ENCODE measurements at places on chromosomes 12 and 14.

DNA sequence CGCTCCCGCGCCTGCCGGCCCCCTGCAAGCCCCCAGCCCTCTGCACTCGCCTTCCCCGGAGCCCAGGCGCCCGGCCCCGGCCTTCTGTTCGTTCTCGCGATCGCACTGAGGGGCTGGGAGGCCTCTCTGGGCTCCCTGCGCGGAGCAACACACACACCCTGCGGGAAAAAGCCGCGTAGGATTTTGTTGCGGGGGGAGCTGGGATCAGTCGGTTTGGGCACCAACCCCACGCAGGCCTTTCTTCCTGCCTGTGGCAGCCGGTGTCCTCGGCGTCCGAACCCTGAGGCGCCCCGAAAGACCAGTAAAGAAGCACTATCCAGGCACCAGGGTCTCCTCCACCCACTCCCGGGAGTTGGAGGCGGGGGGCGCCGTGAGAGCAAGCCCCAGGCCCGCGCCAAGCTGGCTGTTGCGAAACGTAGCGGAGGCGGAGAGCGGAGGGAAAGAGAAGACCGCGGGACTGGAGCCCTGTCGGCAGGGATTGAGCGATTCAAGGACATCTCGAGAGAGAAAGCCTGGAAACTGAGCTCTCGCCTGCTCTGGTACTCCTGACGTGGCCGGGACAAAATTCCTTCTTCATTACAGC, 1.9 kb upstream of the HOXC5 start:
- DNase-seq, result no peak

DNA sequence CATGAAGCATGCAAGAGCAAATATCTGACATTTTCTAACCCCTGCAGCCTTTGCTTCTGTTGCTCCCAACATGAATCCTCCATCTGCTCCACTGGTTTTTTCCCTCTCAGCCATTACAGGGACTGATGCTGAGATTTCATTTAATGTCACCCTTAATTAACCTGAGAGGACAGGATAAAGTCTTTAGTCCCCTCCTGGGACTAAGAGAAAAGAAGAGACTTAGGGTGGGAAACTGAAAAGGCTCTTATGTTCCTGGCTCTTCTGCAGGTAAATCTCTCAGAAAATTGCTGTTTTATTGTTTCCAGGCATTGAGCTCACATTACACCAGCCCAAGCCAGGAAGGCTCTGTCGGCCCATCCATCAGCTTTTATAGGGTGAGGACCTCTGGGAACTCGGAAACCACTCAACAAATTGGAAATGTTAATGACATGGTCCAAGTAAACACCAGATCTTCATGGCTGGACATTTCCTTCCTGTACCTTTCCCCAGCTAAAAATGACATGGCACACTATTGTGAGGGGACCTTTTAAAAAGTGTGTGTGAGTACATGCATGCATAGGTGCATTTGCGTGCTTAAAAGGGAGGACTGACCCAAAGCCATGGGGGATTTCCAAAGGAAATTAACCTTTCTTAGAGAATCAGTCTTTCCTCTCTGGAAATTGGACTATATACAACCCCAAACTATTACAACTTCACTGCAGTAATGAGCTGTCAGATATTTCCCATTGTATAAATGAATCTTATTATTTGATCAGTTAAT, 408.1 kb upstream of the TMTC1 start:
- DNase-seq, result no peak

DNA sequence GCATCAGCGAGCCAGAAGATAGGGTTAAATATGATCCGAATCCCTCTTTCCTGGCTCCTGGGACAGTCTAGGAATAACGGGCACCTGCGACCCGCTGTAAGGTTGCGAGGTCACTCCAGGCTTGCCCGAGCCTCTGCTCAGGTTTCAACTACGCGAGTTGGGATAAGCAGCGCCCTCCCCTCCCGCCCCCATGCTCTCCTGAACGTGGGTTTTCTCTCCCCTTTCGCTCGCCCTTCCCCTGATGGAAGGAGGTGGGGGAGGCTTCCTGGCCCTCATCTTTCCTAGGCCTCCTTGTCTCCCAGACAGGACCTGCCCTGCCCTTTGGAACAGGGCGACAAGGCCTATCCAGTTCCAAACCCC, 753 bp upstream of the ATP5MC2 start:
- DNase-seq, result no peak

- no peak for DNase-seq
Observed at GRCh38 chr12:72869024-72869423, 596.9 kb downstream of the TRHDE start.

GRCh38 chr14:58750321-58751269, 112.8 kb downstream of the DACT1 start:
- DNase-seq, result no peak

DNA sequence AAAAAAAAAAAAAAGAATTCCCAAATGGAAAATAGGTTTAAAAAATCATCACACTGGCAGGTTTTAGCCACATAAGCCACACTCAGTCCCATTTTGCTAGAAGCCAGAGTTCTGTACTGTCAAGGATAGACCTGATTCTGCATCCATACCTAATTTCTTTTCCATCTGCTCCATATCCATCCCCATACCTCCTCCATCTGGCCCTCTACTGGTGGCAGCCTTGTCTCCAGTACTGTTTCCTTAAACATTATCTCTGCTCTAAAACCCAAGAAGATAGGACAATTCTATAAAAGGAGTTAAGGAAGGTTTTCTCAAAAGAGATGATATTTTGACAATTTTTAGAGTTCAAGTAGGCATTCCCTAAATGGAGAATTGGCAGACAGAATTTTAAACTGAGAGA, 26.0 kb upstream of the RXYLT1 start:
- DNase-seq, result no peak

DNA sequence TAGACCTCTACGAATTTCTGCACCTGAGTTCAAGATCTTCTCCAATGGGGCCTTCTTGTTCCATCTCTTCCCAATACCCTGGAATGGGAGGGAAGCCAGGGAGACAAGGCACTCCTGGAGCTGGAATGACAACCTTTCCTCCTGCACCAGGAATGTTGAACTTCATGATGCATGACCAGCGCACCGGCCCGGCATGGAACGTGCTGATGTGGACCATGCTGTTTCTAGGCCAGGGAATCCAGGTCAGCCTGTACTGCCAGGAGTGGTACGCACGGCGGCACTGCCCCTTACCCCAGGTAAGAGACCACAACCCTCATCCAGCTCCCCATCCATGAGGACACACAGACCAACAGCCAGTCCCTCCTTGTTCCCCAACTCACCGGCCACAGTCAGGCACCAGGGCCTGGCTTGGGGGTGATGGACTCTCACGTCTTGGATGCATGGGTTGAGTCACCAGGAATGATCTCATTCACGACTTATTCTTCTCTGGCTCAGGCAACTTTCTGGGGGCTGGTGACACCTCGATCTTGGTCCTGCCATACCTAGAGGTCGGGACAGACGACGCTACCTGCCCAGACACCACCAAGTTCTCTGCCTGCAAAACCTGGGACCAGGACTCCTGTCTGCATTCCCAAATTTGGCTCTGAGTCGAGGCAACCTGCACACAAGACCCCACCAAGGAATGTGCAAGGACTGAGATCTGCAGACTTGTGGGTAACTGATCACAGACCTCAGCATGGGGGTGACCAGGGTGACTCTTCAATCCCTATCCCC, 20.5 kb downstream of the SOAT2 start:
- no peak for DNase-seq

GRCh38 chr12:15829949-15830348, 40.8 kb upstream of the EPS8 start:
- no peak for DNase-seq

GRCh38 chr14:38835874-38836273, 267.2 kb downstream of the SEC23A start:
- DNase-seq, result no peak

GRCh38 chr12:56634242-56634836, 4.2 kb upstream of the BAZ2A start:
- DNase-seq, result no peak

- DNase-seq, result no peak
Observed at GRCh38 chr14:69610874-69611171, 573 bp upstream of the SUSD6 start.

- no peak for DNase-seq
Observed at GRCh38 chr14:91354221-91354916, 63.3 kb downstream of the CCDC88C start.

DNA sequence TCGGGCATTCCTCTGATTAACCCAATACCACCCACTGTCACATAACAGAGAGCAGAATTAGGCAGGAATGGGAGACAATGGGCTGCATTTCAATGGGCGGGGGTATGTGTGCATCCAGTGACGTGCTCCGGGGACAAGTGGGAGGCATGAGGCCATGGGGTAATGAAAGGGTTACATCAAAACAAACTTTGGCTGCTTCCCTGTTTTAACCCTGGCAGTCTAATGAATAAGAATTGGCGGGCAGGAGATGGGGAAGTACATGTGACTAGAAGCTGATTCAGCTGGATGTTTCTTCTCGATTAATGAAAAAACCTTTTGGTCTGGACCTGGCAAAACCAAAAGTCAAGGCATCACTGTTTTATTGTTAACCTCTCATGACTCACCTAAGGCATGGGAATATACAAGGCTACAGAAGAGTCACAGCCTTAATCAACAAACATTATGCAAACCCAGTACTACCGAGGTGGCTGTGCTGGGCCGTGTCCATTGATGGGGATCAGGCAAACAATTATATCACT, 44.2 kb downstream of the SOCS2 start:
- no peak for DNase-seq

GRCh38 chr14:62470935-62471334, 574.3 kb downstream of the KCNH5 start:
- no peak for DNase-seq

DNA sequence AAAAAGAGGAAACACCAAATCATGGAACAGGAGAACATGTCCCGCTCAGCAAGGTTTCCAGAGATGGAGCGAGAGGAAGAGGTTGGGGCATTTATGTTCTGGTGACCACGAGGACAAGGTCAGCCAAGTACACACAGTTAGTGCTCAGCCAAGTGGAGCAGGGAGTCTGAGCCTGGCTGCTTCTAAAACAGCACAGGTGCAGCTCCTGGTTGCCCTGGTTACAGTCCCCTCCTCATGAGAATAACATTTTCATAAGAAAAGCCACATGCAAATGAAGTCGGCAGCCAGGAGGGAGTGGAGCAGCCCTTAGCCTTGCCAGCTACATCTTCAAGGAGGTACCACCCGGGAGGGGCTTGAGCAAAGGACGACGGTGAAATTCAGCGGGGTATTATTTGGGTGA, 81.8 kb downstream of the NOS1 start:
- DNase-seq, result no peak

DNA sequence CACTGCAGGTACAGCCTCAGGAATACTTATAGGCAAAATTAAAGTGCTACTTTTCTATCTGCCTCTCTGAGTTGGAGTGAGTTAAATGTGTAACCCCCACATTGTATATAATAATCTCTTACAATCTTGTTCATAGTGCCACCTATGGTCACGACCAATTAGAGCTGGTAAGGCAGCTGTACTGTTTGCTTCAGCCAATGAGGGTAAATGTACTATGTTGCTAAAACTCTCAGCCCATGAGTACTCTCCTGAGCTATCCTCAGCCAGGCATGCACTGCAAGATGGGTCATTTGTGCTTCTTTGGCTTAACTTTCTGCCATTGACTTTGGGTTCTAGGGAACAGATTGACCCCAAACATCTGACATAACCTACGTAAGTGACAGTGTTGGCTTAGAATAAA, 15.0 kb upstream of the MDM2 start:
- no peak for DNase-seq
